H7 (cell line): ENCODE measurements at places on chromosomes 3 and 15. TPM values are rescaled to one million over a fixed set of nuclear protein-coding genes. Genes with fewer than 3 reads are reported as not detected.

ARL14 gene
- 0.07 TPM in 1 of 2 replicates, not detected in the other for total RNA-seq

GRCh38 chr3:105353485-105354161, 13.1 kb upstream of the ALCAM start:
- peak; percentile 5 for DNase-seq

DNA sequence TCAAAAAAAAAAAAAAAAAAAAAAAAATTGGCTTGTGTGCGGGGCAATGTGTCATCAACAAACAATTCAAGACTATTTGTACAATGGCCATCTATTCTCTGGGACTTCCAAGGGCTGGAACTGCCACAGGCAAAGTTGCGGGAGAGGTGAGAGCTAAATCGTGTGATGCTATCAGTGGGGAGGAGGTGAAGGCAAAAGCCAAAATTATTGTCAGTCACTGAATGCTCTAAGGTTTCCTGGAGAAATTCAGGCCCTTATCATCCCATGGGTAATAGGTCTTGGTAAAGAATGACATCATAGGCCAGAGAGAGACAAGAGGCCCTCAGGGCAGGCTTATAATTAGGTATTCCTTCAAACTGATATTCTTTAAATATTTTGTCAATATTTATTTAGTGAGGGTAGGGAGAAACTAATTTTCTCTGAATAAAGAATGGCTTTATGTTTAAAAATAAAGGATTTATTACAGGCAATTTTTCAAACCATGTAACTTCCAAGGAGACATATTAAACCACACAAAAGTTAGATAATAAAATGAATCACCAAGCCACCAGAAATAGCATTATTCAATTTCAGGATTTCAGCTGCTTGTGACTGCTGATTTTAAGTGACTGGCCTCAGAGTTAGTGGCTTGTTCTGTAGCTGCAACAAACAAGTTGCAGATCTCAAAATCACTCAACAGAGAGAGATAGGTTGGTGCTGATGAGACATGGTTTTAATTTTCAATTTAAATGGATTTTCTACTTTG, 226.3 kb upstream of the MRPL3 start:
- no peak for DNase-seq

SPTSSB gene
- 0.07 and 0.31 TPM in 2 replicates for total RNA-seq

AP3S2 gene
- total RNA-seq, result 39.6 and 62.8 TPM in 2 replicates

CD86 gene
- total RNA-seq, result 0.24 TPM in 1 of 2 replicates, not detected in the other

DNA sequence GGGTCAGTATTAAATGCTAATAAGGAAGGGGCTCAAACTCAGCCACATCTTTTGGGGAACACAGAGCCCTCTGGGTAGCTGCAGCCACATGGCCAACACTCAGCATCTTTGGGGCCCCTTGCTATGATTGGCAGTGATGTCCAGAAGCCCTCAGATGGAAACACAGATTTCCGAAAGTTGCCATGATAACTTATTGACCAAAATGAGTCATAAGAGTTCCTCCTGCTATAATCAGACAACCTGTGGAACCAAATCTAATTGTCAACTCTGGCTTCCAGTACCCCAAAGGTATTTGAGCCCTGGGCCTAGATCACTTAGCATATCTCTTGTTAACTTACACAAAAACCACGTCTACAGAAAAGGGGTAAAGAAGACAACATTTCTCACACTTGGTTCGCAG, 392.2 kb downstream of the KCNH8 start:
- DNase-seq, result no peak

GRCh38 chr15:26065723-26066122, 202.6 kb upstream of the ATP10A start:
- DNase-seq, result peak; percentile 47

DNA sequence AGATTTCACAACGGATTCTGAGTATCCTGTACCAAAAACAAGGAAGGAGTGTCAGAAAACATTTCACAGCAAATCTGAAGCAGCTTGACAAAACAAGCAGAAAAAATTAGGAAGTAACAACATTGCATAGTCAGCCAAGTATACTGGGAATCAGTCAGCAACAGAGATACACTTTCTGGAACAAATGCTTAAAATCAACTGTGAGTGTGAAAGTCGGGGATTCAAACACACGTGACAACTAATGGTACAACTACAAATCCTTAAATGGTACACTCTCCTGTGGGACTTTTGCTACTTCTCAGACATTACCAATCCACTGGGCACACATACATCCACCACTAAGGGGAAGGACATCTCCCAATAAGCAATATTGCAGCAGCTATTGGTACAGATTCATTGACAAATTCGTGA, 296.6 kb upstream of the MME start:
- no peak for DNase-seq

DNA sequence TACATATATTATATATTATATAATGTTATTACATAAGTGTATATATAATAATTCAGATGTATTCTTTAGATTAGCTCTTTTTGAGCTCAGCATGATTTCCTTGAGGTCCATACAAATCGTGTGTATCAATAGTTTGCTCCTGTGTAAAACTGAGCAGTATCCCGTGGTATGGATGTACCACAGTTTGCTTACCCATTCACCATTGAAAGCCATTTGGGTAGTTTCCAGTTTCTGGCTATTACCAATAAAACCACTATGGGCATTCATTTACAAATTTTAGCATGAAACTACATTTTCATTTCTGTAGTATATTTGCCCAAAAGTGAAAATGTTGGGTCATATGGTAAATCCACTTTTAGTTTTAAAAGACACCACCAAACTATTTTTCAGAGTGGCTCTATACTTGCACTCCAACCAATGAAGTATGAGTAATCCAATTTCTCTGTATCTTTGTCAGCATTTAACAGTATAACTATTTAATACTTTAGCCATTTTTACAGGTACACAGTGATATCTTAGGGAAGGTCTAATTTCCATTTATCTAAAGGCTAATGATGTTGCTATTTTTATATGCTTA, 1361.4 kb upstream of the GBE1 start:
- no peak for DNase-seq

GRCh38 chr3:114816052-114816451, 331.0 kb downstream of the ZBTB20 start:
- DNase-seq, result no peak

GADL1 gene
- total RNA-seq, result not detected in 2 replicates

TXNRD3 gene
- 2.0 and 10.6 TPM in 2 replicates for total RNA-seq

ATP2B2 gene
- total RNA-seq, result 0.04 and 0.21 TPM in 2 replicates

DNA sequence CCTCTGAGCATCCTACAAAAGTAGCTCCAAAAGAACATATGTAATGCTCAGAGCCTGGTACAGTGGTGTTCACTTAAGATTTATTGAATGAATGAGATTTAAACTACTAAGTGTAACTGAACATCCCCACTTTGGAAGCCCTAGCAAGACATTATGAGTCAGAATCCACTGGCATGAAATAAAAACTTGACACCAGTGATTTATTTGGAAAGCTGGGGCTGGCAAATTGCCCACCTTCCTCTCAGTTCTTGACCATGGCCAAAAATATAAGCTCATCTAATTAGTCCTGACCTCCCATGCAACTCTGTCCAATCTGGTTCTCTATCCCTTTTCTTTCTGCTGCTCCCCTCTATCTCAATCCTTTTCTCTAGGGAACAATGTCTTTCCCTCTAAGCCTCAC, 418.0 kb downstream of the PLCL2 start:
- DNase-seq, result no peak

DNA sequence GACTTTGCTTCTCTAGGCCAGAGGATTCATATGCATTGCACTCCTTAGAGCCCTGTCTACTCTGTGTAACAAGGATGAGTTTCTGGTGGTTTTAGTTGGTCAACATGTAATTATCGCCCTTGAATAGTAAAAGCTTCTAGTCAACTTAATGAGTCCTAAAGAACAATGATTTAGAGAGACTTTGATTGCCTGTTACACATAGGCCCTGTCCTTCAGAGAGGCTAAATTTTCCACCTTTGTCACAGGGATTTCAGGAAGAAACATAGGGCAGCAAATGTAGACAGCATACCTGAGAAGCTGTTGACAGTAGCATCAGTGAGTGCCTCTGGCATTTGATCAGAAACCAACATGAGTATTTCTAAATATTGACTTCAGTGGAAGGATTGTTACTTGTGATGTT, 7.1 kb downstream of the BTLA start:
- no peak for DNase-seq
